GM03348 (cell line): ENCODE measurements at places on chromosomes 1 and 21.

DNA sequence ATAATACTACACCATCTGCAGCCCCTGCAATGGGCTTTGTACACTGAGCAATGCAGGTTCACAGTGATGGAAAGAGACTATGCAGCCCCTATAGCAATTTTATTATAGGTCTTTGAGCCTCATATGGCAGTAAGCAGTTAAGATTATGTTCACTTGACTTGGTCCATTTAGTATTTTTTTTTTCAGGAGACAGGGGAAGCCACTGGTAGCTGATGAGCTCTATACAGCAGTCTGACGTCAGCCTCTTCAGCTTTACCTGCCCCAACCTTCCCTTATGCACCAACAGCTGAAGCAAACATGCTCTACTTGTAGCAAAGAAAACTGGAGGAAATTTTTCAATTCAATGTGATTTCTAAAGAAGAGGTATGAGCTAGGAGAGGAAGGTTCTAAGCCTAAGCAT is 32.2 kb downstream of the AIDA start:
- no peak for DNase-seq

- DNase-seq: no peak
These were observed 467.5 kb downstream of the SMYD3 start for GRCh38 chr1:246039584-246039983.

DNA sequence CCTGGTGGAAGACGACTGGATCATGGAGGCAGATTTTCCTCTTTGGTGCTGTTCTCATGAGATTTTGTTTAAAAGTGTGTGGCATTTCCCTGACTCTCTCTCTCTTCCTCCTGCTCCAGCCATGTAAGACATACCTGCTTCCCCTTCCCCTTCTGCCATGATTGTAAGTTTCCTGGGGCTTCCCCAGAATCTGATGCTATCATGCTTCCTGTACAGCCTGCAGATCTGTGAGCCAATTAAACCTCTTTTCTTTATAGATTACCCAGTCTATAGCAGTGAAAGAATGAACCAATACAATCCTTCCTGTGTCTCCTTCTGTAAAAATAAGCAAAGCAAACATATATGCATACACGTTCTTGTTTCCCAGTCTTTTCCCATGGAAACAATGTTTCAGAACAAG is 273.2 kb downstream of the DYRK1A start:
- no peak for DNase-seq

DNA sequence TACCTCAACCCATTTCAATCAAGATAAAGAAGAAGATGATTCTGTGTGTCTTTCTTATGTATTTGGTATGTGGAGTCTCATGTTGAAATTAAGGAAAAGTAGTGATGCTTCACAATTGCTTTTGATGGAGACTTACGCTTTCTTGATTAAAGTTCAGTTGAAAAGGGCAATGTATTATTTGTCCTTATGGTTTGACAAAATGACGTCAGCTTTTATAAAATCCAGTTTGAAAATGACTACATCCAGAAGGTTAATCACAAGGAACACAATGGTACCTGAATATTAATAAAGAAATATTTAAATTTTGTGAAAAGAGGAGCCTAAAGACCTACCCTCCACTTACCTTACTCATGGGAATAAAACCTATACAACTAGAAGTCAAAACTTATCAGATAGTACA is 4.4 kb downstream of the KRTAP26-1 start:
- no peak for DNase-seq

GRCh38 chr1:185632659-185633423 is 101.3 kb upstream of the HMCN1 start:
- peak; percentile 75 for DNase-seq

GRCh38 chr21:37001441-37001840 is 5.1 kb upstream of the RIPPLY3 start:
- peak; percentile 39 for DNase-seq

DNA sequence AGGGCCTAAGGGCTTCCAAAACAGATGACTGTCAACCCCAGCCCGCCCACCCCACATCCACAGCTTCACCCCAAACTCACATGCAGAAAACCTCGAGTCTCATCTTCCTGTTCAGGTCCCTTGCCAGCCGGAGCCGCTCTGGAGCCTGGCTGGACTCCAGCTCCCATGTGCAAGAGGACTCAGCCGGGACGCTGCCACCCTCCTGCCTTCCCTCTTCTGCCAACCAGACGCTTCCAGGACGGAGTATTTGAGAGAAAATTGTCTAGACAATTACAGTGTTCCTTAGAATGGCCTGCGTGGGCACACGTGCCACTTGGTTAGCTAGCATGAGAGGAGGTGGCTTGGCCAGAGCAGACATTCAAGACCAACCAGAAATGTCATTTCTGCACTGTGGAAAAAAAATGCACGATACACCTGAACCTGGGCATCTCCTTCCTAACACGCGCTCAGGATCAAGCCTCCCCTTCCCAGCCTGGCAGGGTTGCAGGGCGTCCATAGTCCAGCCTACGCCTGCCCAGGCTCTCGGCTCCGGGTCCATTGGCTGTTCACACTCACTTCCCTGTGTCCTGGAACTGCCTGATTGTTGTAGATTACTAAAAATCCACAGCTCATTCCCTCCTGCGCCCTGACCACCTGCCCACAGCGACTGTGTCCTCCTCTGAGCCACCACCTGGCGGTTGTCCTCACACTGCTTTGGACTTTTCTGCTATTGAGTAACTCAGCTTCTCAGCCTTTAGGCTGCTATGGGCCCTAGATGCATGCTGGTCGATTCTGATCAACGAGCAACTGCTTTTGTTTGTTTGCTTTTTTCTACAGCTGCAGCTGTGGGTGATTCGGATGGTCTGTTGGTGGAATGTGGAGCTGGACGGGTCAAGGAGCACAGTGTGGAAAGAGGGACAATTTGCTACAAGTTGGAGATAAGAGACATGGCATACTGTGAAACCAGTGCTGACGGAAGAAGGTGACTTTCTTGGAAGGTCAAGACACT is at the start of gene CLDN14:
TSS of gene CLDN14 (minus strand) at position 708 of the 988 bp plus-strand sequence. CDS start 18,427 bp downstream, outside the sequence.
- peak; percentile 58 for DNase-seq

DNA sequence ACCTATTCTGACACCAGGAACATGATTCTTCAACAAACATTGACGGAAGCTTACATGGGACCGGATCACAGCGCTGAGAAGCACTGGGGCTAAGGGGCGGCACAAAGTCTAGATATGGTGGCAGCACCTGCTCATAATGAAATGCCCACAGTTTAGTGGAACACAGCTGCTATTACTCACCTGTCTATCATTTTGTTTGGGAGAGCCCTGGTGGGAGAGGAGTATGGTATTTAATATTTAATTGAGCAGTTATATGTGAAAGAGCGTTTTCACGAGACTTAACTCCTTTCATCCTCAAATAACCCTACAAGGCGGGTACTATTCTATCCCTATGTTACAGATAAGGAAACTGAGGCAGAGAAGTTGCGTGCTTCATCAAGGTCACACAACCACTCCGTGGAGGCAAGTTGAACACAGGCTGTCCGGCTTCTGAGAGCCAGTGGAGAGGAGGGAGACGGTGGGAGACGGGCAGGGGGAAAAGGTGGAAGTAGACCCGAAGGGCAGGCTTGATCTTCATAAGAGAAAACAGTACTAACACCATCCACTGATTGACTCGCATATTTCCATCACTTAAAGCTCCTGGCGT is 790 bp upstream of the TSNAX start:
- no peak for DNase-seq

GRCh38 chr1:18232052-18232451 is 124.5 kb downstream of the IGSF21 start:
- no peak for DNase-seq

DNA sequence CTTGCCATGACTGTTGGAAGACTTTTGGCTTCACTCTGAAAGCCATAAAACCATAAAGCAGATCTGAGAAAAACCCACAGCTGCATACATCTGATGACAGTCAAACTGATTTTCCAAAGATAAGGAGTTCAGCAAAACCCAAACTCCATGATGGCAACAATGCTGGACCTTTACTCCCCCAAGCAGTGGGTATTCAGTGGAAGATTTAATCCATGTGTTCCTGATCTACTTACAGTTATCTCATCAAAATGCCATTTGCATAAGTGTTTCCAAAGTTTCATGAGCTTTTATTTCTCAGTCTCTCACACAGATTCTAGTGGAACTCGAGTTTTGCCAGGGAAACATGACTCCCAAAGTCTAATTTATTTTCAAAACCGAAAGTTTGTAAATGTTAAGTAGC is 184.9 kb downstream of the ZC3H11B start:
- peak; percentile 16 for DNase-seq
